Endothelial cell (in vitro differentiated cells): ENCODE measurements at places on chromosomes 11 and 22. TPM values are rescaled to one million over a fixed set of nuclear protein-coding genes. Genes with fewer than 3 reads are reported as not detected.
A peak's percentile ranks its signal among the peaks of the same experiment; 100 is the strongest.

Gene INS
- total RNA-seq = not detected

DNA sequence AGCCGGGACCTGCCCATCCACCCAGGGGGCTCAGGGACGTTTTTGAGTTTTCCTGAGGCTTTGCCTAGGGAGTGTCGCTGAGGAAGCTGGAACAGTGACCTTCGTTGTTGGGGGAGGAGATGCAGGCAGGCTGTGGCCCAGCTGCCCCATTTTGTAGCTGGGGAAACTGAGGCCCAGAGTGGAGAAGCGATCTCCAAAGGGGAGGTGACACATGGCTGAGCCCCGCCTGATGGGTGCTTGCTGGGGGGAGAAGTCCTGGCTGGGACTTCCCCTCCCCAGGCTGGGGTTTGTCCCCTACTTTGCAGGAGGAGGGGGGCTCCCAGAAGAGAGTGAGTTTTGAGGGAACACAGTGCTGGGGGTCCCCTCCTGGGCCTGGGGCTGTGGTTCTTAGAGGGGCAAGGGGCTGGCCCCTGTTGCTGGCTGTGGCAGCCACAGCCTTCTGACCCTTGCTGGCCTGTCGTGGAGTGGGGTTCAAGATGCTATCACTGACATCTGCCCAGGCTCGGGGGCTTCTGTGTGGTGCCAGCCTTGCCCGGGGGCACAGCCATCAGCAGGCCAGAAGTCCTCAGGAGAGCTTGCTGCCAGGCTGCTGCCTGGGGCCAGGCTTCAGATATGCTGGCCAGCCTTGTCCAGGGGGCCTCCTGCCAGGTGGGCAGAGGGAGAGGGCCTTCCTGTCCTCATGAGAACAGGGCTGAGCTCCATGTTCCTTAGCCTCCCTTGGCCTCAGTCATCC, 21.4 kb downstream of the KCNQ1 start:
- DNase-seq = no peak

Gene ARHGAP8
- 0.80 TPM for total RNA-seq

Gene KRTAP5-7
- total RNA-seq = not detected

DNA sequence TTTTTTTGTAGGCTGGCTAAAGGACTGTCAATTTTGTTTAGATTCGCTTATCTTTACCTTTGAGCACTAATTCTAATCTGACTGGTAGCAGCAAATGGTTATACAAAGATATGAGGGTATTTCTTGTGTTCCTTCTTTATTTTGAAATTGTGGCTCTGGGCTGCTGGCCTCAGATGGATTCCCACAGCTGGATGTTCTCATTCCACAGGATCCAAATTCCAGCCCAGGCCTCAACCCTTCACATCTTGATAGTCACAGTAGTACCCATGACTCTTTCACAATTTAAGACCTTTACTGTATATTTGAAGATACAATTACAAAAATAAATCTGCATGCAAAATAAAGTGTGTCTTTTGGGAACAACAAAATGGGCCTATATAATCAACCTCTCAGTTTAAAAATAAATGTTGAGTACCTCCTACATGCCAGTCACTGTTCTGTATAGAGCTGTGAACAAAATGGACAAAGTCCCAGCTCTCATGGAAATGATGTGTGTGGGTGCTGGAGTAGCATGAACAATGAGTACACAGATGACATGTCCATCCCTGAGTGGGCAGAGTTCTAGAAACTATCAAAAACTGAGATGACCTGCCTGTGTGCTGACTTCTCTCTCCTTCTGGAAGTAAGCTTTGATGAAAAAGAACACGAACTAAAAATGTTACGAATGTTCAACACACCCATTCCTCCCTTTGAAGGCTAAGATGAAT, 51.7 kb upstream of the FBXO3 start:
- no peak for DNase-seq

DNA sequence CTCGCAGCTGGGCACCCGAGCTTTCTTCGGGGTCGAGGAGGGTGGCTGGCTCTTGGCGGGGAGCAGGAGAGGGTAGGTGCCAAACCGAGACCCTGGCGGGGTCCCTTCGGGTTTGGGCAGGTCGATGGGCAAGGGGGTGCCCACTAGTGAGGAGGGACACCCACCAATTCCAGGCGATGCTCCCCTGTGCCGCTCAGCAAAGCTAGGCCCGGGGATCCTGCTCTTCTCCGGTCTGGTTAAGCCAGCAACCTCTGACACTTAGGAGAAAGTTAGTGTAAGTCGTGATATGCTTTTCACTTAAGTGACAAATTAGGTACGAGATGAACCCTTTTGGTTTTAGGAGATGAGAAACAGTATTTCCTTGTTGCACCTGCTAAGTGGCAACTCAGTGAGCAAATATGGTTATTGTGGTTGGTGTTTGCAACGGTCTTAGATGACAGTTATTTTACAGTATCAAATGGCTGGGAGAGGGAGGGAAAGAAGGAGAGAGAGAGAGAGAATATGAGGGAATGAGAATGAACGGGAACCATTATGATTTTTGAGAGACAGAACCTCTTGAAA, 565 bp downstream of the NUCB2 start:
- no peak for DNase-seq

DNA sequence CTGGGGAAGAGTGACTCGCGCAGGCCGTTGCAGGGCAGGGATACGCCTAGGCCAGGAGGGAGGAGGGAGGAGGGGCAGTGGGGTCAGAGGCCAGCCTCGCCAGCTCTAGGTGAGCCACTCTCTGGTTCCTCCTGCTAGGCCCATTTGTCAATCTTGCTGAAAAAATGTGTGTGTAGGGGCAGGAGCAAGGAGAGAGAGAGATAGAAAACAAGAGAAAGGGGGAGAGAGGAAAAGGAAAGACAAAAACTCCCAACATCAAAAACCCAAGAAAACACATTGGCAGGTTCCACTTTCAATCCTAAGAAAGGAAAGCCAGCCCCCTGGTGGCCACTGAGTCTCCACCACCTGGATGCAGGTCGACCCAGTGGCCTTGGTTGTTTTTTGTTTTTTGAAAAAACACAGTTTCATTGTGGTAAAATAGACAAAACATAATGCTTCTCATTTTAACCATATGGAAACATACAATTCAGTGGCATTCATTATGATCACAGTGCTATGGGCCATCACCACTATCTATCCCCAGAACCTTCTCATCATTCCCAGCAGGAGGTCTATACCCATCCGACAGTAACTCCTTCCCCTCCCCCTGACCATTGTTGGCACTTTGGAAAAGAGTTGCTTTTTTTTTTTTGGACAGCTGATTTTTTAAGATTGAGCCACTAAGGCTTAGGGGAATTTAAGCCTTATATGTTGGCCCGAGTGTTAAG, 10.9 kb downstream of the OMP start:
- DNase-seq = peak; percentile 51

GRCh38 chr22:38180841-38181452, 683 bp downstream of the PLA2G6 start:
- DNase-seq = no peak

DNA sequence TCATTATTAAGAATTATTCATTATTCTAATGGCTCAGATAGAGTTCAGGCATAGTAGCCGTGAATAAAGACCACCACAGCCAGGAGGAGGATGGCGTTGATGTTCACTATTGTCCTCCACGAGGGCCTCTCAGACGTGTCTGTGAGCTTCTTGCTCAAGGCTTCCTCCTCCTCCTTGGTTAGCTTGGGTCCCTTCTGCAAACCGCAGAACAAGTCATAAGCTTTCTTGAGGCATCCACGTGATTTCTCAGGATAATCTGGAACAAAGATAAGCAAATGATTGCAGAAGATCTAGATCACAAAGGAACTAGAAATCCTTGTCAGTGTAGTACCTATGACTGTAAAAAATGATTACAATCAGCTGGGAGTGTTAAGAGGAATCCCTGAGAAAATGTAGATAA, 13.6 kb upstream of the RFPL2 start:
- DNase-seq = no peak

Gene SCGB1D2
- total RNA-seq = not detected

- DNase-seq = no peak
Observed at GRCh38 chr11:108875134-108875533, 210.3 kb downstream of the DDX10 start.

DNA sequence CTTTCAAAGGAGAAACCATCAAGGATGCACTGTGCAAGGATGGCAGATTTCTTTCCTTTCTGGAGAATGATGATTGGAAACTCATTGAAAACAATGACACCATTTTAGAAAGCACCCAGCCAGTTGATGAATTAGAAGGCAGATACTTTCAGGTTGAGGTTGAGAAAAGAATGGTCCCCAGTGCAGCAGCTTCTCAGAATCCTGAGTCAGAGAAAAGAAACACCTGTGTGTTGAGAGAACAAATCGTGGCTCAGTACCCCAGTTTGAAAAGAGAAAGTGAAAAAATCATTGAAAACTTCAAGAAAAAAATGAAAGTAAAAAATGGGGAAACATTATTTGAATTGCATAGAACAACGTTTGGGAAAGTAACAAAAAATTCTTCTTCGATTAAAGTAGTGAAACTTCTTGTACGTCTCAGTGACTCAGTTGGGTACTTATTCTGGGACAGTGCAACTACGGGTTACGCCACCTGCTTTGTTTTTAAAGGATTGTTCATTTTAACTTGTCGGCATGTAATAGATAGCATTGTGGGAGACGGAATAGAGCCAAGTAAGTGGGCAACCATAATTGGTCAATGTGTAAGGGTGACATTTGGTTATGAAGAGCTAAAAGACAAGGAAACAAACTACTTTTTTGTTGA, 9.8 kb downstream of the FAM111A start:
- no peak for DNase-seq

GRCh38 chr22:48496226-48496845, 1331.3 kb downstream of the BRD1 start:
- DNase-seq = no peak
